H54 (cell line): ENCODE measurements at places on chromosomes 6 and 20.

DNA sequence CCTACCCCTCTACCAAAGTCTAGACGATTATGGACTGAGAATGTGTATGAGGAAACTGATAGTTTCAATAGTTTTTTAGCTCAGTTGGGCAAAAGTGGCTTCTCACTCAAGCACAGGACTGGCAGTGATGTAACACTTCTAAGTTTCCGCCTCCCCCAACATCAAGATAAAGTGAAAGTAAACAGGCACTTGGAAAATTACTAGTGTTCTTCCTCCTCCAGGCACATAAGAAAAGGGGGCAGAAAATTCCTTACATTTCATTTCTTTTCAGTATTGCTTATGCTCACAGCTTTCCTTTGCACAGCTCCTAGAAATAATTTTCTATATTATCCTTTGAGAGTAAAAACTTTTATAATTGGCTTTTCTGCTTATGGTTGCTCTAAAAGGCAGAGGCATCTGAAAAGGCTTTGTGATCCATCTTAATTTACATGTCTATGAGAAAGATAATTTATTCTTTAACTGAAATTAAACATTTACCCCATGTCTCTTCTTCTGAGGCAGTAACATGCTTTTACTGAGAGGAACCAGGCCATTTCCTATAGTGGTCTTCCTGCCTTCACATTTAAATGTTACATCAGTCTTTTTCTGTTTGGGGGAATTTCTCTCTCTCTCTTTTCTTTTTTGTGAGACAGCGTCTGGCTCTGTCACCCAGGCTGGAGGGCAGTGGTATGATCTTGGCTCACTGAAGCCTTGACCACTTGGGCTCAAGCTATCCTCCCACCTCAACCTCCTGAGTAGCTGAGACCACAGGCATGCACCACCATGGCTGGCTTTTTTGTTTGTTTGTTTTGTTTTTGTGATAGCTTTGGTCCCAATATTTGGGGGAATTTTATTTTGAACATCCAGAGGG is 65.0 kb upstream of the EEF1A1 start:
- peak; percentile 33 for DNase-seq

- DNase-seq, result peak; percentile 48
Observed at GRCh38 chr6:152094992-152095592, 287.6 kb downstream of the ESR1 start.

- DNase-seq, result no peak
Observed at GRCh38 chr6:158516098-158516497, 43.8 kb upstream of the TMEM181 start.

DNA sequence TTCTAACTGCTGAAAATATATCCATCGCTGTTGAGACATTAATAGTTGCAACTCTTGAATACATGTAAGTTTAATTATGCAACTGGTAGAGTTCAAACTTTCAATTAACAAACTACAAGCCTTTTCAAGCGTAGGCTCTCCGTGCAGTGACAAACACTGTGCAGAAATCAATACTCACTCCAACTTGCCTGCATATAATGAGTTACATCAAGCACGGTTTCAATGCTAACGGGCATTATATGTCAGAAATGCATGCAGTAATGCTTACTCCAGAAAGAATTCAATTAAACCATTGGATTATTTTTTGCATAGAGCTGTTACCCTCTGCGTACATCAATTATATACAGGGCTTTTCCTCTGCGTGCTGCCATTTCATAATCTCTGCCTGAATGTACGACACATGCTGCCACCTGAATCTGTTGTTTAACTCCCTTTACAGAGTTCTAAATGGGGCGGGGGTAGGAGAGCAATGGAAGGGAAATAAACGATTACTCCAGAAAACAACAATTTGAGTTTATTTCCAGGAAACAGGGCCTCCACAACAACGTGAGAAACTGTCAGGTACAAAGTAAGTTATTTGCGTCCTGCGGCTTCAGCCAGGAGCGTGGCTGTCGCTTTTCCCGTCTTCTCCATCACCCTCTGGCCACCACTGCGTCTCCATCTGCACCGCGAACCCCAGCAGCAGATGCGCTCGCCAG is 1.8 kb downstream of the PTPRK start:
- DNase-seq, result no peak
